AG09319 (cell line): ENCODE measurements at places on chromosomes 11 and 22.
A peak's percentile ranks its signal among the peaks of the same experiment; 100 is the strongest.

GRCh38 chr11:95514416-95515110, 275.0 kb downstream of the FAM76B start:
- no peak for DNase-seq

GRCh38 chr11:61293867-61294716, 1.0 kb downstream of the VWCE start:
- no peak for DNase-seq

- DNase-seq: no peak
Measured at GRCh38 chr22:22182218-22182989, 62.2 kb upstream of the VPREB1 start.

- DNase-seq: no peak
Measured at GRCh38 chr22:22022947-22023534, 40.5 kb upstream of the TOP3B start.

GRCh38 chr11:122215244-122215992, 99.4 kb upstream of the BLID start:
- DNase-seq: peak; percentile 98

DNA sequence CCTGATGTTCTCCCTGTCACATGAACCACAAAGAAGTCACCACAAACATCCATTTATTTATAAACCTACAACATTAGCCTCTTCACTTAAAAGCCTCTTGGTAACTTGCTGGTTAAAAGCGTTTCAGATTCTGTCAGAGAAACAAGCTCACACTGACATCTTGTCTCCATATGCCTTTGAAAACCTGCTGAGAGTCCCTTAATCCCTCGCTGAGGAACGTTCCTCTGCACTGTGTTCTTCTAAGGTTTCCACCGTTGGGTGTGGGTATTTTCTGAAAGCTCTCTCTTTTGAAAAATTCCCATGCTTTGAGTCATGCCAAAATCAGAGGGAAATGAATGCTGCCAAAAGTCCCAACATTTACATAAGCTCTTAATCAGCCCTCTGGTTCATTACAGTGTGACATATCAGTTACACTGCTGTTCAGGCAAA, 149.8 kb downstream of the CCDC34 start:
- DNase-seq: peak; percentile 91

DNA sequence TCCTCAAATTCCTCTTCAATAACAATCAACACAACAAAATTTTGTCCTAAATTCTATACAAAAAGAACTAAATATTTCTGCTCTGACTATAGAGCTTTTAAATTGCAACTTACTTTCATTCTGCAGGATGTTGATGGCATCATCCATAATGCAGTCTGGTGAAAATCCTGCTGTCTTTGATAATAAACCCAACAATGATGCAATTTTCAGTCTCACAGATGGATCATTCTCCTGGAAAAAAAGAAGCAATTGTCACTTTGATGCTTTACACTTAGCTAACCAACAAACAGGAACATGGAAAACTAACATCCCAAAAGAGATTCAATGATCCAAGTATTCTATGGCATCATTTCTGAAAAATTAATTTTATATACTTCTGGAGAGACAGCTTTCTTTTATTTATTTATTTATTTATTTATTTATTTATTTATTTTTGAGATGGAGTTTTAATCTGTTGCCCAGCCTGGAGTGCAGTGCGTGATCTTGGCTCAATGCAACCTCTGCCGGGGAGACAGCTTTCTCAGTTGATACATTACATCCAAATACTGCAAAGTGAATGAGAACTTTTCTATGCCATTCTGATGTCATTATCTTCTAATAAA, 13.0 kb downstream of the INTS4 start:
- no peak for DNase-seq

DNA sequence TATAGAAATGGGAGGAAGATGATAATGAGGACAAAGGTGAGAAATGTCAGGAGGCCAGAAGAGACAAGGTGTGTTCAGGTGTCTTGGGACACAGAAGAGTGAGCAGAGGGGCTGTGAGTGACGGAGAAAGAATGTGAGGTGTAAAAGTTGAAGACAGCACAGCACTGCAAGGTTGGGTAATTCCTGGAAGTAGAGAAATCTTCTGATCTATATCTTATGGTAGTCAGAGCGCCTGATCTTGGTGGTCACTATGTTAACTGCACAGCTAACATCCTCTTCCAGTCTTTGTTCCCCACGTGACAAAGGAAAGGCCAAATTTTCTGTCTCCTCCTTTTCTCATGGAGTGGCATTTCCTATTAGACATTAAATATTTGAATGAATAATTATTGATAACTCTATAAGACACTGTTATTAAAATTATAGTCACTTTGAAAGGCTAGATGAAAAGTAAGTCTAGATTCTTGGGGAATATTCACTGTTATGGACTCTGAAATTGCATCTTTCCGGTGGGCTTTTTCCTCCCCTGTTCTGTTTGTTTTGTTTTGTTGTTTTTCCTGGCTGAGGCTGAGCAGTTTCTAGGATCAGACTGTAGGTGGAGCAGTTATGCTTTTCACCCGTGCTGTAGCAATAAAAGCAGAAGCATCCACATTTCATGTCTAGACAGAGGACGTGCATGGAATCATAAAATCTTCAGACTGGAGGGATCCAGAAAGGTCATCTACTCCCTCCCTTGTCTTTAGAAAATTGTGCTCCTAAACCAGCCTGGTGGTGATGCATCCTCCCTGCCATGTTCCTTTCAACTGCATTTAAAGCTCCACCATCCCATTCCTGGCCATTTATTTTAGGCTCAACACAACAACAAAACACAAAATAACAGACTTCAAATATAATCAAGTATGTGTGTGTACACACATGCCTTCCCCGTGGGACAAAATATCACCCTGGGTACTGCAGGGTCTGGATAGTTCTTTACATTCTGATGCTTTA, 26.6 kb downstream of the SC5D start:
- DNase-seq: no peak
